Stimulated activated CD4-positive, alpha-beta T cell treated with anti-CD3 and anti-CD28 coated beads, TNF-alpha, amount 100 ng/mL, for 1 hour (primary cell): ENCODE measurements at places on chromosomes 4 and X.

GRCh38 chr4:13516315-13516860 is 27.9 kb downstream of the NKX3-2 start:
- DNase-seq: no peak

DNA sequence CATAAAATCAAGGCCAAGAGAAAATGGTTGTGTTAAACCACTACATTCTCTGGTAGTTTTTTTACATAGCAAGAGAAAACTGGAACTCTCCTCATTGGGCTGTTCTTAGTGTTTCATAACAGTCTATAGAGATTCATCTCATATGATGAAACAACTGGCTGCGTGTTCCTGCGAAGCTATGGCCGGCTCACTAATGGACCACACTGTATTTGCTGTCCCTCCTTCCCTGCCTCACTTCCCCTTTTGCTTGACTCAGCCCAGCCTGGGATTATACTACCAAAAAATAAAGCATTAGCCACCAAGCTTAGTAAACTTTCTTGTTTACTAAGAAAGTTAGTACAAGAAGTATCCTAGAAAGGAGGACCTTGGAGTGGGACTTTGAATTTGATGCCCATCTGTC is 31.6 kb upstream of the LSM6 start:
- DNase-seq: no peak

GRCh38 chr4:70671091-70671490 is 4.8 kb upstream of the JCHAIN start:
- DNase-seq: no peak

DNA sequence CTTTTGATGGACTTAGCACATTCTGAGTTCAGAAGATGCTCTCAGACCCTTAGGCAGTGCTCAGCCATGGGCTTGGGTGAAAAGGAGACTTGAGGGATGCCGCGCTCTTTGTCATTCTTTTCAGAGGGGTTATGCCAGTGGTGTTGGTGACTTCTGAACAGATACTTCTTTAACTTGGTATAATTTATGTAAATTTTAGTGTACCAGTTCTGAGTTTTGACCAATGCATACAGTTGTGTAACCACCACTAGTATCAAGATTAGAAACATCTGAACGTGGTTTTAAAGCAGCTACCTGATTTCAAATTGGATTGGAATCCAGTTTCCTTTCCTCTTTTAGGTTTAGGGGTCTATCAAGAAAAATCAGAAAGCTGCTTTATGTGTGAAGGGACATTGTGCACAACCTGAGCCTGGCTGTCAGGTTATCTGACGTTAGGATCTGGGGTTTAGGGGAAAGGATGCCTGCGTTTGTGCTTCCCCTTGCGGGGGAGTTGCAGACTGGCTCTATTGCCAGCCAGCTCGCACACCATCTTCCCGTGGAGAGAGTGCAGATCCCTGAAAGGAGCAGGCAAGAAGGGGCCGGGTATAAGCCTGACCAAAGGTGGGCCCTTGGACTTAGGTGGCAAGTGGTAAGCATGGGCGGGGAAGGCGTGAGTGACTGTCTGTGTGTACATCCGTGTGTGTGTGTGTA is 19.0 kb downstream of the SMS start:
- DNase-seq: no peak

GRCh38 chrX:100647095-100647494 is 3.1 kb downstream of the SRPX2 start:
- no peak for DNase-seq

GRCh38 chrX:107135965-107136307 is 17.3 kb upstream of the RBM41 start:
- DNase-seq: no peak

DNA sequence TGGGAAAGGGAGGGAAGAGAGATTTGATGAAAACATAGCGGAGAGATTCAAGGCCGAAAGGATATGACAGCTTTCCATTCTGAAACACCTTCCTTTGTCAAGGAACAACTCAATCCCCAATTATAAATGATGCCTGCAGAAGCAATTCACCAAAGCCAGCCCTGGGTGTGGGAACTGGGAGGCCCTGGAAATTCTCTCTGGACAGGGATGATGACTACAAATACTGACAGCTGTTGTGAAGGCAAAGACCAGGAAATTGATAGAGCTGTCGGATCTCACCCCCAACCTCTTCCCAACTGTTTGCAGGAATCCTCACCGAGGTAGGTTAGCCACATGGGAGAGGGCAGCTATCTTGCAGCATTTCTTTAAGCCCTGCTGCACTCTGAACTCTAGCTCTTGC is 54.3 kb downstream of the CCDC149 start:
- DNase-seq: no peak

DNA sequence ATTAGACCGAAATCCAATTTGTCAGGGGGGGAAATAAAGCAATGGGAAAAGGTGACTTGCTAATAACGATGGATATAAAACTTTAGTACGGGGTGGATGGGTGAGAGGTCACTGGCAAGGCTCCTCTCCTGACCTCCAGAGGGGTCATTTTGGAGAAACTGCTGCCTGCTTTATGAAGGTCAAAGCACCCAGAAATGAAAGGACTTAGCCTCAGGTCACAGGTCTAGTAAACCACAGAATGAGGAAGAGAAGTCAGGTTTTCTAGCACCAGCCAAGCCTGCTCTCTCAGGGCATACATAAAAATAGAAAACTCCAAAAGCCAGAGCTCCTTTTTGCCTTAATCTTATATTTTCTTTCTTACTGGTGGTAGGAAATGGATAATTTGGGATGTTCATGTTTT is 134.2 kb downstream of the SHROOM3 start:
- no peak for DNase-seq

- peak; percentile 67 for DNase-seq
These were observed 51.2 kb upstream of the CHRNA9 start for GRCh38 chr4:40283968-40284367.

DNA sequence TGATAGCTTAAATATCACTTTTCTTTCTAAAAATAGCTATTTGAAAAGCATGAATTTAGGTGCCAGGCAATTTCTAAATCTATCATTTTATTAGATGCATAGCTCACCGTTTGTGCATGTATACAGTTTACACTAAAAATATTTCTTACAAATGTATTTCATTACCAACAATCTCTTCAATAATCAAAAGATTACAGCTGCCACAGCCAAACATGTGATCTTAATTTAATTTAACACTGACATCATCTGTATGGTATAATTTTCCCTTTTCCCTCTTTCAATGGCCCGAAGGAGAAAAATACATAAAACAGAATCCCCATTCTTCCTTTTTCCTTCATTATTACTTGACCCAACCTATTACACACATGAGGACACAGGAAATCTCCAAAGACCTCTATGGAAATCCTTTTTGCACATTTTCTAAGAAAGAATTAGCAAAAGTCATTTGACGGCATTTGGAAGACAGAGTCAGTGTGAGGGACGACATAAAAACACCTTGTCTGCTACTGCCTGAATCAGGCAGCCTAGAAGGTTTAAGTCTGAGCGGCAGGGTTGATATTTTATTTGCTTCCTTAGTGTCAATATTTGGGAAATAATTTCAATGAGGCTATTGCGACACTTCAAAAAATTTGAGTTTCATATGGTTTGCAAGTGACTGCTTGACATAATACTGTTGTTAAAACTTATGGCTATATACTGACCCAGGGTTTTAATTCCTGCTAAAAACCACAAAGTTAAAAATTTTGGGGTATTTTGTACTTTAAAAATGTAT is 111.2 kb downstream of the TTC29 start:
- no peak for DNase-seq

DNA sequence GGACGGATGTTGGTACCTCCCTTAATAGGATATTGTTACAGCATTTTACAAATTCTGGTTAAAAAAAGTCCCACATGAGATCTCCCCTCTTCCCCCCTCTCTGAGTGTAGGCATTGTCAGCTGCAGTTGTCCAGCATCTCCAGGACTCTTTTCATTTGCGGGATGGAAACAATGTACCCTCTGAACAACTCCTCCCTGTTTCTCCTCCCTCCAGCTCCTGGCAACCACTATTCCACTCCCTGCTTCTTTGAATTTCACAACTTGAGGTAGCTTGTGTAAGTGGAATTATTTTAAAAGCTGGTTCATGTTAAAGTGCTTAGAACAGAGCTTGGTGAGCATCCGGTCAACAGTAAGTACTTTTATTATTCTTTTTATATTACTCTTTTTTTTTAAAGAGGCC is 69.8 kb downstream of the TBL1X start:
- DNase-seq: no peak

DNA sequence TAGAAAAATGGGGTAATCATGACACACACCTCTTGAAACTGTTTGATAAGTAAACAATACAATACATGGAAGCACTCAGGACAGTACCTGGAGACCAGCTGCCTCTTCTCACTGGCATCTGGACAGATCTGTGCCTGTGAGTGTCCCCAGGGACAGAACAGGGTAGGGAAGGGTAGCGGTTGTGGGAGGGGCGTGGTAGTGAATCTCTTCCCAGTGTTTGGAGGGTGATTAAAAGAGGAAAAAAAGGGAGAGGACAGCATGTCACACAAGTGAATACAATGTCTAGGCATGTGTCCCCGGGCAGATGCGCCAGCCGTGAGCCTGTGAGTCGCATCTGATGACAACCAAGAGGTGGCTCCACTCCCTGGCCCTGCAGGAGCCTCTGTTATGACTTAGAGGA is 138.8 kb upstream of the MSX1 start:
- DNase-seq: no peak

DNA sequence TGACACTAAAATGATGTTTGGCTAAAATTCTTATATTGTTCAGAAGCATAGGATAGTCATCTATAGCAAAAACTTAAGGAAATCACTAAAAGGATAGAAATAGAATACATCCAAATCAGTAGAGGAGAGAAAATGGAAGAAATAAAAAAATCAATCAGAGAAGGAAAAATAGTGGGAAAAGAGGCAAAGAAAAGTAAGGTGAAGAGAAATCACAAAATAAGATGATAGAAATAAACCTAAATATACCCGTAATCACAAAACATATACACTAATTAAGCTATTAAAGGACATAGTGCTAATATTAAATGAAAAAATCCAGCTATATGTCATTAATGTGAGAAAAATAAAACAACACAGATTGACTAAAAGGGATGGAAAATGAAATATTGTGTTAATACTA is 6.3 kb downstream of the PGRMC2 start:
- no peak for DNase-seq

GRCh38 chr4:152188801-152189200 is 347.1 kb downstream of the FBXW7 start:
- DNase-seq: no peak

DNA sequence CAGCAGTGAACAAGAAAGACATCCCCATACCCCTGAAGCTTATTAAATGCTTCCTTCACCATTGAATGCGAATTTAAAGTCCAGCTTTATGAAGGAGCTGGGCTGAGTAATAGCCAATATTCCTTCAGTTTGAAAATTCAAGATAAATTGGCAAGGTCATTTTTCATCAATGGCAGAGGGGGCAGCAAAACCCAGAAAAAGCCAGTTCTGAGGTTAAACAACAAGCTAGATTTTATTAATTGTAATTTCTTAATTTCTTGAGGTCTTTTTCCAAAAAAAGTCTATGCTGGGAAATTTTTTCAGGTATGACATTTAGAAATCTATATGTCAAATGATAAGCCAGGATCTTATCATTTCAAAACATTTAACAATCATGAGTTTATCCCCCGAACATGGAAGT is 808.9 kb downstream of the RPA4 start:
- DNase-seq: no peak

DNA sequence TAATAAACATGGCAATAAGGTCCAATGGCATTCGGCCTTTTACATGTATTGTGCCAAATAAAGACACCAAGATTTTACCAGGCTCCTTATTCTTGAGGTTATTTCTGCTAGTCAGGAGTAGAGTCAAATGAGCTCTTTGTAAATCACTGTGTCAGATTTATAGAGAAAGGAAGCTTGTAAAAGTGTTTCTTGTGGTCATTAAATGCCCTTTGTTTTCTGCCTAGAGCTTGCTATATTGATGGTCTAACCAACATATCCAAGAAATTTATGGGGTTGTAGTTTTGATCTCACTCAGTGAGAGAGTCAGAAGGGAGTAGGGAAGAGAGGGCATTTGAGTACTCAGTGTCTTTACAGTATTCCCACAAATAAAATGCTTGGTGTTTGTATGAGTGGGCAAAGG is 86.2 kb upstream of the FRMPD4 start:
- DNase-seq: no peak

GRCh38 chr4:3253808-3254207 is 4.8 kb downstream of the MSANTD1 start:
- DNase-seq: no peak

GRCh38 chrX:16185725-16186136 is 18.4 kb downstream of the MAGEB17 start:
- DNase-seq: no peak

- DNase-seq: no peak
These were observed 19.5 kb downstream of the SMPX start for GRCh38 chrX:21738210-21738949.

DNA sequence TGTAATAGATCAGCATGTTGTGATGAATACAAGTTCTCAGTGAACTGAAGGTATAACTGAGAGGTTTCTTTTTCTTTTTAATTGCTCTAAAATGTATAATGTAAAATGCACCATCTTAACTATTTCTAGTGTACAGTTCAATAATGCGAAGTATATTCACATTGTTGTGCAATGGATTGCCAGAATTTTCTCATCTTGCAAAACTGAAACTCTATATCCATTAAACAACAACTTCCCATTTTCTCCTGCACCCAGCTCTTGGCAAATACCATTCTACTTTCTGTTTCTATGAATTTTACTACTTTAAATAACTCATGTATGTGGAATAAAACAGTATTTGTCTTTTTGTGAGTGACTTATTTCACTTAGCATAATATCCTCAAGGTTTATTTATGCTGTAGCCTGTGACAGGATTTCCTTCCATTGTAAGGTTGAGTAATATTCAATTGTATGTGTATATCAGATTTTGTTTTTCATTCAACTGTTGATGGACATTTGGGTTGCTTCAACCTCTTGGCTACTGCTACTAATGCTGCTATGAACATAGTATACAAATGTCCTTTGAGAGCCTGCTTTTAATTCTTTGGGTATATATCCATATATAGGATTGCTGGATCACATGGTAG is 53.5 kb upstream of the NPFFR2 start:
- no peak for DNase-seq

GRCh38 chr4:151809716-151810115 is 48.9 kb upstream of the GATB start:
- no peak for DNase-seq

GRCh38 chr4:56654238-56654632 is 26.9 kb downstream of the HOPX start:
- DNase-seq: no peak

GRCh38 chr4:106062452-106062875 is 167.2 kb downstream of the NPNT start:
- no peak for DNase-seq

DNA sequence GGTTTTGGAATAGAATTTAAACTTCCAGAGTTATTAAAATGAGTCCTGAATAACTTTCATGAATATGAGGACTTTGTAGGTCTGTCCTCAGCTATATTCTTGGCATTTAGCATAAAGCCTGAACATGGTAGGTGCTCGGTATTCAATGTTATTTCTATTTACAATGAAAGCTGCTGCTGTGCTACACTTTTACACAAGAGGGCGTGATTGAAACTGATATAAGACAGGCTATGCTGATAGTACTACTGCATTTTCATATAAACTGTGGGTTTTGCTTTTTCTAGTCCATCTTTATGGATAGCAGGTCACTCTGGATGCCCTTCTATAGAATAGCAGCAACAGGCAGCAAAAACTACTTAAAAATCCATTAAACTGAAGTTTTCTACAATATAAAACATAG is 12.3 kb upstream of the GNPDA2 start:
- no peak for DNase-seq

GRCh38 chr4:74578329-74578728 is 133.4 kb downstream of the AREG start:
- DNase-seq: no peak

- DNase-seq: no peak
These were observed 102.7 kb upstream of the SORBS2 start for GRCh38 chr4:185914583-185915199.

- DNase-seq: no peak
These were observed 508.8 kb downstream of the C4orf33 start for GRCh38 chr4:129604632-129605255.
